ENCODE measurements at places on chromosomes 4 and X.

DNA sequence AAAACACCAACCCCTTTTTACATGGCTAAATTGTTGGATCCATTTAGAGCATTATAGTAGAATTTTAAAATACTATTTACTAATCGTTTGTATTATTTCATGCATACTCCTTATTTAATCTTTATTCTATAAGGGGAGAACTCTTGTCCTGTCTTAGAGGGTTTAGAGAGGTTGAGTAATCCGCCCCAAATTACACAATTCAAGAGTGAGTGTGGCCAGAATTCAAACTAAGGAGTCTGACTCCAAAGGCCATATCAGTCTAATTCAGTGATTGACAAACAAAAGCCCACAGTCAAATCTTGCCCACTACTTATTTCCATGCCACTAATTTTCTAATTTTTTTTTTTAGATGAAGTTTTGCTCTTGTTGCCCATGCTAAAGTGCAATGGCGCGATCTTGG, 33.7 kb upstream of the NEIL3 start:
- DNase-seq, result no peak

DNA sequence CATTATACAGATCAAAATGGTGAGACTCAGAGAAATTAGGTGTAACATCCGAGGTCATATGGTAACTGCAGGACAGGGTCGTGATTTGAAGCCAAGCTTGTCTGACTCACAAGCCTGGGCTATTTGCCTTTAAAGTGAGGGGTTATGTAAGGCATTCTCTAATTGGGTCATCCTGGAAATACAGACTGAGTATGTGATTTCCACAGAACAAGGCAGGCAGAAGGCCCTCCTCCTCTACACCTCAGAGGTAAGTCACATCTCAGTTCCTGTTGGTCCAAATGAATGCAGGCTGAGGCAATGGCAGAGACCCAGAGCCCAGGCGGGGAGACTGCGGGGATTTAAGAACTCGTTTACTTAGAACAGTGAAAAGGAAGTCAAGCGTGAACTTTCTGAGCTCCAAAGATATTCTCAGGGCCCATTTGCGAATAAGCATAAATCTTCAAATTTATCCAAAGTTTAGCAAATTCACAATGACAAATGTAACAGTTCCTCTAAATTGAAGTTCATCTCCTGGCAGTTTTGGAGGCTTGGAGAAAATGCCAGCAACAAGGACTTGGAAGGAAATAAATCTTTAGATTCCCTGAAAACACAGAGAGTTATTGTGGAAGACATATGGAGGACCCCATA, 153.3 kb downstream of the LDB2 start:
- no peak for DNase-seq

- no peak for DNase-seq
These were observed 92.0 kb downstream of the NAA11 start for GRCh38 chr4:79233820-79234219.

GRCh38 chr4:61462451-61463326, 262.6 kb downstream of the ADGRL3 start:
- no peak for DNase-seq

DNA sequence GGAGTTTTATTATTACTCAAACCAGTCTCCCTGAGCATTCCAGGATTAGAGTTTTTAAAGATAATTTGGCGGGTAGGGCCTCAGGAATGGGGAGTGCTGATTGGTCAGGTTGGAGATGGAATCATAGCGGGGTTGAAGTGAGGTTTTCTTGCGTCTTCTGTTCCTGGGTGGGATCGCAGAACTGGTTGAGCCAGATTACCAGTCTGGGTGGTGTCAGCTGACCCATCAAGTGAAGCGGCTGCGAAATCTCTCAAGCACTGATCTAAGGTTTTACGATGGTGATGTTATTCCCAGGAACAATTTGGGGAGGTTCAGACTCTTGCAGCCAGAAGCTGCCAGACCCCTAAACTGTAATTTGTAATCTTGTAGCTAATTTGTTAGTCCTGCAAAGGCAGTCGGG, 25.1 kb upstream of the SETD7 start:
- DNase-seq, result no peak
